ENCODE measurements at places on chromosomes 5 and 9. TPM values are rescaled to one million over a fixed set of nuclear protein-coding genes. Genes with fewer than 3 reads are reported as not detected.

PCDHGB4 gene
- total RNA-seq = 12.9 TPM

KIF4B gene
- total RNA-seq = 0.16 TPM

DNA sequence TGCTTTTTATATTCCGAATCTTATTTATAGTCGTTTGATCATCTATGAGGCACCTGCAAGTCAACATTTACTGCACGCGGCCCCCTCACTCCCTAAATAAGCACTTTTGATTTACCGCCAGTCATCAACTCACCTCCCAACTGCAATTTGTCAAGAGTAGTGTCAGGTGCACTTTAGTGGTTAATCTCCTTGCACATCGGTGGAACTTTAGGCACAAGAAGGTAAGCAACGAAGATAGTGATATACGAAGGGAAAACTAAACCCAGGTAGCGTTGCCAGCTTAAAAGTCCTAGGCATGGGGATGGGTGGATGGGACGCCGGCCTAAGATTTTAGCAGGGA, 513 bp upstream of the RNF180 start:
- no peak for DNase-seq

- DNase-seq = no peak
Observed at GRCh38 chr9:98495530-98495929, 213.2 kb downstream of the GABBR2 start.

GRCh38 chr9:121302341-121302740, 34.4 kb downstream of the GSN start:
- no peak for DNase-seq

CHD1 gene
- 92.5 TPM for total RNA-seq

DNA sequence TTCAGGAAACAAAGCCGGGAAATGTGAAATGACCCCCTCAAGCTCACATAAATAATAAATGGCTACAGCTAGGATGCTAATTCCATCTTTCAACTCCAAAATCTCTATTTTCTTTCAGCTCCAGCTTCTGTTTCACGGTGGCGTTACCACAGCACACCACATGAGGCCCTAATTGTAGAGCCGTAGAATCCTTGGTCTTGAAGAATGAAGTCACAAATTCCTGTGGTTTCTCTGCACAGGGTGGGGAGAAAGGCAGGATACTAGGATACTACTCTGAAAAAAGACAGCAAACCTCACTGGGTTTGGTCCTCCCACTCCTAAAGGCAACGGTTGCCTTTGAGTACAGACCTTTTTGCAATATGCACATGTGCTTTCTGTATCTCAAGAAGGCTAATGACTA, 13.9 kb upstream of the RARS1 start:
- DNase-seq = no peak

DNA sequence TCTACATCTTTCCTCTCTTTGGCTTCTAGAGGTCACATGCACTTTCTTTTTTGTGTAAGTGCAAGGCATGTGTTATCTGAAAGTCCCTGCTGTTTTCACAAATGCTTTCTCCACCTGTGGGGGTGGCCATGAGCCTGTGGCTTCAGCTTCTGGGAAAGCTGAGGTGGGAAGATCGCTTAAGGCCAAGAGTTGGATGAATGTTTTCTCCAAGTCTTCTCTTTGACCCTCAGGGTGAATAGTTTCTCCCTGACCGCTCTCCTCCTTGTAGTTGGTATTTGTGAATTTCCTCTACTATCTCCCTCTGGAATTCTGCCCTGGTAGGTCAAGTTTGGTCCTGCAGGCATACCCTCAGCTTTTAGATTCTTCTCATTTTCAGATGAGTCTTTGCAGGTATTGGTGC, 74.2 kb downstream of the UGCG start:
- no peak for DNase-seq

DNA sequence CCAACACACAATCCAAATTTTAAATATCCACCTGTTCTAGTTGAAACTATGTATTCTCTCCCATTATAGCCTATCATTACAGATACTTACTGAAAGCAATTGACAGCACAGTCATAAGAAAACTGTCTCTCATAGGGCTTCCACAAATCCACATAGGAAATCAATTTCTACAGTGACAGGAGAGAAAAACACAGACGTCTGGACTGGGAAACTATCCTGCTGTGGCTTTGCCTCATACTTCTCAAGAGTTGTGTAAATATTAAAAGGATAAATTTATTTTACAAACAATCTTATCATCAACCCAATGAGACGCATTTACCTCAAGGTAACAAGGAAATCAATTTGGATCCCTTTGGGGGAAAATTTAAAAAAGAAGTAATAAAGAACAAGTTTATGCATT, 517.5 kb downstream of the EFNA5 start:
- DNase-seq = no peak

GRCh38 chr5:108315829-108316228, 66.1 kb downstream of the FBXL17 start:
- DNase-seq = no peak

- DNase-seq = no peak
Observed at GRCh38 chr5:177470759-177471536, 2.5 kb downstream of the DBN1 start.

DNA sequence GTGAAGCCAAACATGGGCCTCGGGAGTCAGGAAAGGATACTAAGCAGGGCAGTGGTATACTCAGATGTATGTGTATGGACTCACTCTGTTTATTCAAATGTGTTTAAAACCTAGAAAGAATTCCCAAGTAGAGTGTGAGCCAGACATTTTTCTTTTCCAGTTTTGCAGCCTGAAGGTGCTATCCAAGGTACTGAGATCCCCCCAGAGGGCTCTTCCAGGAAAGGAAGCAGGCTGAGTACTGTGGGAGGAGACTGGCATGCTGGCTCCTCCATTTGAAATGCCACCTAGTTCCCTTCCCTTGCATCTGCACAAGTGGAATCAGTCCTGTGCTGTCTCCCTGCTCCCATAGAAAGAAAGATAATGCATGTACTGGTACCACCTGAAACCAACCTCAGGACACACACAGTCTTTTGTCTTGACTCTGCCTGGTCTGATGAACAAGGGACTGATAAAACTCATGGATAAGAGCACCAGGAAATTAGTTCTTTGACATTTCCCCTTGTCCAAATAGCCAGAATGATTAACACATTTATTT, 85.9 kb downstream of the HRH2 start:
- no peak for DNase-seq

- DNase-seq = no peak
Observed at GRCh38 chr9:135343837-135344522, 135.6 kb upstream of the PPP1R26 start.

PDE8B gene
- 5.3 TPM for total RNA-seq

TMEM252 gene
- total RNA-seq = not detected

IRX1 gene
- not detected for total RNA-seq

PCDHGC4 gene
- total RNA-seq = 91.2 TPM

Data from occipital lobe (tissue), 3 donors.